ENCODE measurements at places on chromosomes 1 and 21.

DNA sequence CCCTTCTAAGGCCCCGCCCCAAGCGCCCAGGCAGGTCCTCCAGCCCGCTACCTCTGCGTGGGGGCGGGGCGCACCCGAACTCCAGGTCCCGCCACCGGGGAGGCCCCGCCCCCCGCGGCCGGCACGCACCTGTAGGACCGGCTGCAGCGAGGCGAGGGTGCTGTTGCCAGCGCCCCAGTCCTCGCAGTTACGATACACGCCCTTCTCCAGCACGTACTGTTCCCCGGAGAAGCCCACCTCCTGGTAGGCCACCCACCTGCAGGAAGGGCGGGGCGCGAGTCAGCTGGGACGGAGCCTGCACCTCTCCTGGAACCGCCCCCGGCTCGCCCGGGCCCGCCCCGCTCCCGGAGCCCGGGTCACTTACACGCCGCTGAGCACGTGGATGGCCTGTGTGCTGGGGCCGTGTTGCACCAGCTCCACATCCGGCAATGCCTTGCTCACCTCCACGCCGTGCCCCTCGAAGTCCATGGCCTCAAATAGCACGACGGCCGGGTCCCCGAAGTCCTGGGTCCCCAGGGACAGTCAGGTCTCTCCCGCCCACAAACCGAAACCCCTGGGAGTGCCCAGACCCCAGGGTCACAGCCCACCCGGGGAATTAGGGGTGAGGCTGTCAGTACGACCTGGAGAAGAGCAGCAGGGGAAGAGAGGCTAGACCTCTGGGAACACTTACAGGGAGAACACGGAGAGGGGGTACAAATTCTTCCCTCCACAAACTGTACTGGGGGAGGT, 17.3 kb downstream of the CRYBG2 start:
- DNase-seq, result no peak

- no peak for DNase-seq
Observed at GRCh38 chr1:24452922-24453485, 37.4 kb downstream of the NIPAL3 start.

GRCh38 chr1:188668083-188668482, 1809.6 kb downstream of the BRINP3 start:
- no peak for DNase-seq

DNA sequence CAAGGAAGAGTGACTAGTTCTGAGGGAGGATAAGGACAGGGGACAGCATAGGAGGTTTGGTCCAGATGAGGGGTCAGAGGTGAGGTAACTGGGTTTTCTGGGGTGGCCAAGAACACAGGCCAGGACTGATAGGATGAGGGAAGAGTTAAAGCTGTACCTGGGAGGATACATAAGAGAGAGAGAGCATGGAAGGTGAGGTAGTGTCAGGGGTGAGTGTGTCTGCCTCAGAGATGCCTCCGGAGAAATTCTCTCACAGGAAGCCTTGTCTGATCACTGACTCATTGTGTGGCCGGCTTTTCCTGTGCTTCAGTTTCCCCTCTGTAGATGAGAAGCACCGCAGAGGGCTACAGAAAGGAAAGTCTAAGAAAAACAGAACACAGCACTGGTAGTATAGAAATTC, 40.2 kb downstream of the FASLG start:
- DNase-seq, result peak; percentile 47

DNA sequence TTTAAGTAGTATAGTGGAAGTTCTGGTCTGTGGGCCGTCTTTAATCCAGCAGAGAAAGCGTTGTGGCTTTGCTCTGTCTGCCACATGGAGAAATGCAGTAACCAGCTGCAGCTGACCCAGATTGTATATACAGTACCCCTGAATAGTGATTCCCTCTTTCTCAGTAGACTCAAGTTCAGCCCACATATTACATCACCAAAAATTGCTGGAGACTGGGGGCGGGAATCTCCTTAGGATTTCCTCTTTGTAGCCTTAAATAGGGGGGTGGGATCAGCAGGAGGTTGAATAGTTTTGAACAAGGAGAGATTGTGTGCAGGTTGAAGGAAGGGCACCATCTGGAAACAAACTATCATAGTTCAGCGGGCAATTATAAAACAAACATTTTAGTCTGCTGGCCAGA, at the start of gene ANGPTL1:
Gene ANGPTL1 (minus strand): TSS at position 134 of the 400 bp plus-strand sequence. CDS start 5,301 bp downstream, outside the sequence.
- DNase-seq, result no peak

DNA sequence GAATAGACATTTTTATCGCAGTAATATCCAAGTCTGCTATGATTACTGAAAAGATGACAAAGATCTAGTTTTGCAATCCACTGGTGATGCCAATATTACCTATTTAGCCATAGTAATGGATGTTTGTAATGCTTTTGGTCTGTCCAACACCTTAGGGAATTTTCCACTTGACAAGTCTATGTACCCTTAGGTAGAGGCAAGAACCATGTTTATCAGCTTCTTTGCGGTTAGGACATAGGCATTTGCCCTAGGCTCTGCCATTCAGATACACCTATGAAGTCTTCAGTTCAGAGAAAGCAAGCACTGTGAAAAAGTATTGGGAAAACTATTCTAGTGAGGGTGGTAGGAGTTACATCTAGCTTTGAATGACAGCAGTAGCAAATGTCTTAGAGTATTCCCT, 40.2 kb upstream of the SLC35D1 start:
- DNase-seq, result no peak

DNA sequence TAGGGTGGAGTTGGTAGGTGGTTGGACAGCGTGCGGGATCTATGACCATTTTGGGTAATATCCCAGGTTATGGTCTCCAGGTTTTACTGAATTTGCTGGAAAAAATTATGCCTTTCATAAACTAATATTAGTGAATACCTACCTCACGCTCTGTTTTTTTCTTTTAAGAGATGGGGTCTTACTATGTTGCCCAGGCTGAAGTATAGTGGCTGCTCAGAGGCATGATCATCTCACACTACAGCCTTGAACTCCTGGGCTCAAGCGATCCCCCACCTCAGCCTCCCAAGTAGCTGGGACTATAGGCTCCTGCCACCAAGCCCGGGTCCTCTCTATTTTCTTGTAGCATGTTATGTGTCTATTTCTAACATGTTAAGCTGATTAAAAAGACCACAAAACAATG, 100.2 kb downstream of the RHOU start:
- DNase-seq, result no peak

GRCh38 chr1:47003896-47004403, 19.5 kb upstream of the CYP4X1 start:
- DNase-seq, result no peak

DNA sequence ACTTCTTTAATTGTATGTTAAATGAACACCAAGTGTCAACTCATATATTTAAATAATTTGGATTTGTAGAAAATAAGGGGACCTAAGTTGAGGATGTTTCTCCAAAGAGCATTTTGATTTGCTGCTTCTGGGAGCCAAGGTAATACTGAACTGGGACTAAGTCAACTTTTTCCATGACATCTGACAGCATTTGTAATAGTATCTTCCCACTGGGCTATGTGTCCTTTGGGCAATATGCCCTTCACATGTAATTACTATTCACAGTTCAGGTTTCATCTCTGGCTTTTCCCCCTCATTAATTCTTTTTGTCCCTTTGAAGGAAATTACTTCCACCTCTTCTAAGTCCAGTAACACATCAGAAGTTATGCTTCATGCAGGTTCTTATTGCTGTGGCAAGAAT, 36.7 kb upstream of the HP1BP3 start:
- no peak for DNase-seq

DNA sequence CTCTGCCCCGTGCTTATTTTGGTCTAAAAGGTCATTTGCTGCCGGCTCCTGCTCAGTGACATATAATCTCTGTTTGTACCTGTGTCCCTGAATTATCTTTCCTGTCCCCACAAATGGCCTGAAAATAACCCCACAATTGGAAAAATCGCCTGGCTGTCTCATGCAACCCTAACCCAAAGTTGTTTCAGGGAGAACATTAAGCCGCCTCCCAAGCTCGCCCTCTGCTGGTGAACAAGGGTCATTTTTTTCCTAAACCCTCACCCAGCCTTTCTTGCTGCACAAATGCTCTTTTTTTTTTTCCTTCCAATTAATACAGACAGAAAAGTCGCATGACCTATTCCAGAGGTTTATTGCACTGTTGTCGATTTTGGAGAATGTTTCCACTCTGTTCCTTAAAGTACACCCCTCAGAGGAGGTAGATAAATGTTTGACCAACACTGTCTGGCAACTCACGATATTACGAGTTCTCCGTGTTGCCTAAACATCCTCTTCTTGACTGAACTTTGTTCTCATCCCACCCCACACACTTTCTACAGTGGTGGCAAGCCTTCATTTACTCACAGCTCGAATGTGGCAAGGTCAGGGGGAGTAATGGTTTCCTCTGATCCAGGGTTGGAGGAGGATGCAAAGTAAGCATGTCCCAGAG, 148.7 kb downstream of the ZZZ3 start:
- peak; percentile 14 for DNase-seq

DNA sequence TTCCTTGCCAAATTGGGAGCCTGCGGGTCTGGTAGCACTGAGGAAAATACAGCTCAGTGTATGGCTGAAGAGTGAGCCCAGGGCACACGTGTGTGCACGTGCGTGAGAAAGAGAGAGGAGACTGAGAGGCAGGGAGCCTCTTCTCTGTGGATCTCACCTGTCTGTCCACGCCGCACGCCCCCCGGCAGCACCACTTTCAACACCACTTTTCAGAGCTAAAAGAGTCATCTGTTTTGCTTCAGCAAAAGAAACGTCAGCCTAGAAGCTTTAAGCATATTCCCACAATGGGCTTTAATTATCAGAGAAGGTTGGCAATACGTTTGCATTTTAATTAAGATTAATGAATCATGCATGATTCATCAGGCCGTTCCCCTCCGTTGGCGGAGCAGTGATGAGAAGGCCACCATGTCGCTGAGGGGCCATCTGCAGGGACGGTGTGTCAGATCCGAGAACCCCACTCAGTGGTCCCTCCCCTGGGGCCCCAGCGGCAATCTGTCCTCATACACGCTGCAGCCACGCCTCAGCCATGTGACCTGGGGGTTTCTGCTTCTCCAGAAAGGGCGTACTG, 56.8 kb downstream of the SIK1 start:
- DNase-seq, result no peak

DNA sequence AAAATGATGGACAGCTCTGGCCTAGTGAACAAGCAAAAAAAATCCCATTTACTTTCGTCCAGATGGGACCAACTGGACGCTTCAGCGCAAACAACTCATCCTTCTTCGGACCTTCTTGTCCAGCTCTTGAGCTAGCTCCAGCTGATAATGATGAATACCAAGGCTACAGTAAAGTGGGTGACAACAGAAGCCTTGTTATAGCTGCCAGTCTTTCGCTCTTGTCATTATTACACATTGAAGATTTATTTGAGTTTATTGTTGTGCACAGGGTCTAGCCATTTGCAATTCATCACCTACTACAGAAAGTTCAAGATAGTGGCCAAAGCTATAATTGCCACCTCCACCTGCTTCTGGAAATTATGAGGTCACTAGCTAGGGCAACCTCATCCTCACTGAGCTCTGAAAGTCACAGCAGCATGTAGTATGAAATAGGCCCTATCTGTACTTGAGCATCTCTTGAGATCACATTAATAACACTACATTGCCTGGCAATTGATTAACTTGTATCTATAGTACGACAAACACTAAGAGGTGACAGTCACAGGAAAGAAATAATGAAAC, 76.9 kb downstream of the GPATCH2 start:
- no peak for DNase-seq

DNA sequence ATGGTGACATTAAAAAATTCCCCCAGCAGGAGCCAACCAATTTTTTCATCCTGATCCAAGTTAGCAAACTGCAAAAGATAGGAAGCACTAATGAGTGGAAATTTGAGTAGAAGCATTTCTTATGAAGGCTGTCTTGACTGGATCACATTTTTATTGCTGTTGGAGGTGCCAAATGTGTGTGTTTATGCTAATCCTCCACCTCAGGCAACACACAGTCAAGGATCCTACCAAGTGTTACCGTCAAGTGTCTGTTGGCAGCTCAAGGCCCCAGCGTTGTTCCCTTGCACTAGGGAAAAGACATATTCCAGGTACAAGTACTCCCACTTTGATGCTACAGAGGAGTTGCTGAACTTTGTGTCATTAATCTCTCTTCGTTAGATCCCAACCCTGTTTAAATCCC, 18.3 kb downstream of the METTL18 start:
- DNase-seq, result no peak

DNA sequence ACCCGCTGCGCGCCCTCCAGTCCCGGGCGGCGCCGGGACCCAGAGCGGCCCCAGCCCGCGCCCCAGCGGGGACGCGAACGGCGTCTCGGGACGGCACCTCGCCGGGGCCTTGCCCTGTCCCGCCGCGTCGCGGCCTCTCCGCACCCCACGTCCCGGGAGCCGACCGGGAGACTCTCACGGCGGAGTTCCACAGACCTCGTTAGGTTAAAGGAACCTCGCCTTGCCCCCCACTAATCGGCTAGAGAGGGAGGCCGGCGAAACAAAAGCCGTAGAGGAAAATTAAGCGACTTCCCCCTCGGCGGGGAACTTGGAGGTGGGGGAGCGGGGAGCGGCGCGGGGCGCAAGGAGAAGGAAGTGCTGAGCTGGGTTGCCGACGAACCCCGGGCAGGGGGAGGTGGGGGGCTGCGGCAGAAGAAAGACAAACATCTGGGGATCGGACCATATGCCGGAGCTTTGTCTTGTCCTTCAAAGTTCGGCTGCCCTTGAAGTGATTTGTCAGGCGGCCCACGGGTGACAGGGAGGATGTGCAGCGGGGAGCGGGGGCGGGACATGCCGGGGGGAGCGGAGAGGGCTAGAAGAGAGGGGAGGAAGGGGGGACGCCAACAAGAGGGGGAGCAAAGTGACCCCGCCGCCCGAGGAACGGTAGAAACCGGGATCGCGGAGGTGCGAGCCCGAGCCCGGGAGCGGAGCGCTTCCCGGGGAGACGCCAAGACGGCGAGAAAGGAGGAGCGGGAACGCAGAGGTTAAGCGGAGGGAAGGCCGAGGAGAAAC, 120.0 kb upstream of the RRP15 start:
- no peak for DNase-seq

DNA sequence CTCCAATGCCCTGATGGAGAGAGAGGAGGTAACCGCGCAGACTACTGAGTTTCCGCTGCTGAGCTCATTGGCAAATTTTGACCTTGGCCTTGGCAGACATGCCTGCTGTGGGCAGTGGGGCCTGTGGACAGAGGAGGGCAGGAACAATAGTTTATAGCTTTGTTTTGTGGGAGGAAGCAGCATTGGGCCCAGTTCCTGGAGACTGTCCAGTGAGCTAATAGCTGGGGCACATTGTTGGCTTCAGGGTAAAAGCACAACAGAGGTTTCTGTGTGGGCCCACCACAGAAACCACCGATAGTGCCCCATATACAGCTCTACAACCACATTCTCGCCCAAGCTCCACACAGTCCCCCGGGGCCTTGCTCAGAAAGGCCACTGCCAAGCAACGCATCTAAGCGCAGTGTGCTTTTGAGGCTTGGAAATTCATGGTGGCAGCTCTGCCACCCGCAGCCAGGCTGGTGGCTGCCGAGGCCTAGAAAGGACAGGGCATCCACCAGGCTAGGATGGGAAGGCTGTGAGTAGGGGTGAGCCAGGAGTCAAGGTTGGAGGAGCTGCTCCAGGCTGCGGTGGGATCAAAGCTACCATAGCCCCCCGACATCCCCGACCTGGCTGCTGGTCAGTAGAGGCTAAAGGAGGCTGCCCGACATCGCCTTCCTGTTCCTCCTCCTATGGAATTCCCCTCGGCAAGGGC, 43.2 kb downstream of the NEK2 start:
- DNase-seq, result no peak

DNA sequence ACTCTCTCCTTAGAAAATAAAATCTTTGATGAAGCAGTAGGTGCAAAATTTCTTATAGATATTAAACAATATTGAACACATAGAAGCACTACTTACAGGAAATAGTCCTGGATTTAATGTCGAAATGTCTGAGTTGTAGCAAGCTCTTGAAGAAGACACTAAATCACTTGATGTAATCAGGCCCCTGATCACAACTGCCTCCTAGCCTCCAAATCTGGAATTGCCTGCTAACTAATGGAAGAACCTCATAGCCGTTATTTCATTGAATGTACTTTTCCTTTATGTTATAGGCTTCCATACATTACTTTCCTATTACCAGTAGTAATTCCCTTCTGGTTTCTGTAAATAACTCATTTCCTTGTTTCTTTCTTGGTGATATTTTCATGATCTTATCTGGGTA, 675.7 kb upstream of the CHRM3 start:
- no peak for DNase-seq

Data from stimulated activated CD8-positive, alpha-beta memory T cell treated with anti-CD3 and anti-CD28 coated beads, Interleukin-7, amount 100 ng/mL, for 48 hours (primary cell).